ENCODE measurements at places on chromosomes 6 and 20.

- no peak for DNase-seq
These were observed 4.2 kb downstream of the BEND6 start for GRCh38 chr6:56959094-56959493.

DNA sequence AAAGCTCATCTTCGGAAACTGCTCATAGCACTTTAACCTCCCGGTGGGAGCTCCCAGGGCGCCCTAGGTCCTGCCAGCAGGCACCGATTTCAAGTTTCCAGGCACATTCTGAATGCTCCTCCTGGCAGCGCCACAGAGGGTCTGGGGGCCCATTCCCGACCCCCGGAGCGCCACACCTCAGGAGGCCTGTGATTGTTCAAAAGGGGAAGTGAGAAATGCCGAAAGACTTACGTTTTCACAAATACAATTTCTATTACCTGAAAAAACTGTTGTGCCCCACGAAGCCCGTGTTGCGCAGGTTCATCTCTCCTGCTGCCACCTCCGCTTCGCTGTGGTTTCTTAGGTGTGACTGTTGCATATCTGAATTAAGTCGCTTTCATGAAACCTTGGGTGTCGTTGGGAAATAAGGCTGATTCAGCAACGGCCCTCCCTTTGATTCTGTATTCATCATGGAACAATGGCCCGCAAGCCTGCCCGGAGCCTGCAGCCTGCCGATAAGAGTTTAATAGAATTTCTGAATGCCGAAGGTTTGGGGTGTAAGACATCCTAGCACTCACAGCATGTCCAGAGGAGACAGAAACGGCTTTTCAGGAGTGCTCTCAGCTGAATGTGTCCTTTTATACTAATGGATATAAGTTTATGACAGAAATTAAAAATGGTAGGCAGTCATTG, 1.9 kb upstream of the MYT1 start:
- DNase-seq: no peak

DNA sequence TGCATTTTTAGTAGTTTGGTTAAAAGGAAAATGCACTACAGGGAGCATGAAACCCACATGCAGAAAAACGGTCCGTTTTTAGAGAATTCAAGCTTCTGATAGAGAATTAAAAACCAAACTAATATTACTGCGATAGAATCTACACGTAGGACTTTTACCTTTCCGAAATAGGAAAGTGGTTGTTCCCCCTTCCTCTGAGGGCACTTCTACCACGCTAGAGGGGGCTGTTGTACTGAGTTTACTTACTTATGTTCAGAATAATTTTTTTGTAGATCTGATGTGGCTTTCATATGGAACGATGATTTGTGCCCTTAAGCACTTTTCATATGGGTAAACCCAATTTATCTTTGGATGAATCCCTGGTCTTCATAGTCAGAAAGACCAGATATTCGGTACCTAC, 264.3 kb upstream of the PLN start:
- DNase-seq: peak; percentile 50

DNA sequence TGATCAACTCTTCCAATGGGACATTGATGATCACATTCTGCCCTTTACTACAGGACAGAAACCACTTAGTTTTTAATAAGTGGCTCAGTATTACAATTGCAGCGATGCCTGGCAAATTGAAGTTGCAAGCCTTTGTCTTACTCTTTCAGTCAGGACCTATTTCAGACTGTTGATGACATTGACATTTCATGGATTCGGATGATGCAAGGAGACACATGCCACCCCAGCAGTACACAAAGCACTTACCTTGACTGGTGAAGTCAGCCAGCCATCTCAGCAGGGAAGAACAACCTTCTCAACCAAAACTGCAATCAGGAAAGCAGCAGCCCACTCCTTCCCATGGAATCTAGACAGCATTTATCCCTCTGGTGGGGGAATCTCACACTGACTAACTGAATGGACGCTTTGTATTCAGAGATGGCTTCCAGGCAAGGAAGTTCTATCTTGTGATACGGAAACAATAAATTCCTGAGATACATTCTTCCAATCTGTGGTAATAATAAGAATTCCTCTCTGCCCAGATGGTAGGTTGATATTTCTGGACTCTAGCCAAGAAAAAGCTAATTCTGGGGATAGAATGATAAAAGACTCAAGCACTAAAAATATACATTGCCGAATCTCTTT, 24.8 kb downstream of the NFYA start:
- no peak for DNase-seq

- no peak for DNase-seq
These were observed 1.0 kb downstream of the POU3F2 start for GRCh38 chr6:98835149-98836024.

DNA sequence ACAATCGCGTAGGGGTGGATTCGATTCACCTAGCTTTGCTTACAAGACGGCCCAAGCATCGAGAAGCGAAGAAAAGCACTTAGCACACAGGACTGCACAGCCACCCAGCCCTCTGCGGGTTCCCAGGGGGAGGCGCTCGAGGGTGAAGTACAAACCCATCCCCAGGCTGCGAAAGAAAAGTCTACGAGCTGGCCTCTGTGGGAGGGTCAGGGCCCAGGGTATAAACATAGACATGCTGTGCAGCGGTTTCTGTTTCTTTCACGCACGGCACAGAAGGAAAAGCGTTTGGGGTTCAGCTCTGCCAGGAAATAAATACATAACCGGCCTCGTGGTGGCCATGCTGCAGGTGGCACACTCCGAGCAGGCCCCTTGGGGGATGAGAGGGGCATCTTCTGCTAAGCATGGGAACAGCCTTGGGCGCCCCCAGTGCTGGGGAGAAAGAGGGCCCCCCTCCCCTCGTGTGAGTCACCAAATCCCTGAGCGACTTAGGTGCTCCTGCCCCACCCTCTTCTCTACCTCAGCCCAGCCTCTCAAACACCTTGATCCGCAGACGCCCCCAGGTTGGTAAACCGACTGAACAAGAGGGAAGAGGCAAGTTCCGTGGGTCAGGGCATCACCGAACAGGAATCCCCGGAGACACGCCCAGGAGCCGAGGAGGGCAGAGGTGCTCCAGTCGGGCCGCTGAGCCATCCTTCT, 91.6 kb upstream of the RIPOR2 start:
- DNase-seq: peak; percentile 87

GRCh38 chr20:38581013-38581412, at the start of gene ADIG:
ADIG (plus strand) TSS chr20:38581197; CDS start chr20:38581251, 54 bp downstream.
- DNase-seq: no peak

GRCh38 chr6:11279284-11279689, 46.8 kb upstream of the NEDD9 start:
- DNase-seq: no peak

- peak; percentile 34 for DNase-seq
These were observed 81.1 kb downstream of the STXBP5 start for GRCh38 chr6:147285087-147285855.

DNA sequence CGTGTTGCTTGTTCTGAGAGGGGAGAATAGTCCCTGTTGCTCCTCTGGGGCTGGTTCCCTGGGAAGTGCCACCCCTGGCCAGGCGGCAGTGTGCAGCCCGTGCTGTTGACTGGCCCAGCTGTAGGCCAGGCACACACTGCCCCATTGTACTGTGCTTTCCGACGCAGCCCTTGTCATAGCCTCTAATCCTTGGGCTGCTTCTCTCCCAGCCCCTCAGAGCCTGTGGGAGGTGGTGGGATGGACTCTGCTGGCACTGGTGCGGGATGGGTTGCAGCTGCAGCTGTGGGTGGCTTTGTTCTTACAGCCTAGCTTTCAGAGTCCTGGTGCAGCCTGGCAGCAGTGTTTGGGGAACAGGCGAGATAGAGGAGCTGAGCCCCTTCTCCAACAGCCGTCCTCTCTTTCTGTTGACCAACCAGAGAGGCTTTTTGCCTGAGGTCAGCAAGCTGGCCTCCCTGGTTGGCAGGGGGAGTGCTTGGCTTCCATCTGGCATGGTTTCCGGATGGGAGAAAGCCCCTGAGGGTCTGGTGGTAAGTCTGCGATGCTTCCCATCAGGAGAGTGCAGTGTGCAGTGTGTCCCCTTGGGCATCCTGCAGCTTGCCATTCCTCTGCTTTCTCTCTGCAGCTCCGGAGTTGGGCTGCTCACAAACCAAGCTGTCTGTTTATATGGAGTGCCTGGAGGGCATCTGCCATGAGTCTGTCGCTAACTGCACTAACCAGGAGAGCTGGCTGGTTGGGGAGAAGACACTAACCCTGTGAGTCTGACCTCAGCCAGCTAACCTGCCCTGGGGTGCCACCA, 12.1 kb downstream of the TJAP1 start:
- DNase-seq: no peak

DNA sequence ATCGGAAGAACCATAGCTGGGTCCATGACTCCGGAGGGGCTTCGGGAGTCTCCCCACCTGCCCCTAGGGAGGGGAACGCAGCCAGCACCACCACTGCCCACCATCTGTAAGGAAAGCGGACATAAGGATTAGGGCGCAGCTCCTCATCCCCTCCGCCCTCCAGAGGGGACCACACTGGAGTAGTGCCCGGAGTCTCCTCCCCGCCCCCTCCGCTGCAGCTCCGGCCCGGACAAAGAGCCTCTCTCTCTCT, 628 bp downstream of the SLC35B2 start:
- no peak for DNase-seq

DNA sequence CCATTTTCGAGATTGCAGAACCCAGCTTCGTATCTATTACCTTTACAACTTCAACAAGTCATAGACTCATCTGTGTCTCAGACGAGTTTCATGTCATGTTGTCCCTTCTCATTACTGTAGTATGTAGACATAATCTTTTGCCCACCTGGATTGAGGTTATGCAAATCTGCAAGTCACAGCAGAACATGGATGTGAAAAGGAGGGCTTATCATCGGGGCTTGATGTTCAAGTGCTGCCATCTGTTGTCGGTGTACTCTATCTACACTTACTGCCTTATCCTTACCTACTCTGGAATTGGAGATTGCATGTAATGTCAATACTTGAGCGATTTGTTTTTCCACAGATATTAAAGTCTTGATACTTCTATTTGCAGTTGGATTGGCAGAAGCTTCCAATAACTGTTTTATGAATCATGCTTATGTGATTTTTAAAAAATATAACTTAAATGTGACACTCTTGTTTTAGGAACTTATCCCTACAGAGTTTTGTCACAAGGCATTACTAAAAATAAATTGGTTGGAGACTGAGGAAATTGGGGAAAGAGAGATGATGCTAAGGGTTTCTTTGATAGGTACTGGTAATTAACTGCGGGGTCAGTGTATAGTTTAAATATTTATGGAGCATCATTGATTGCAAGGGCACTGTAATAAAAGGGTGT, 3.0 kb upstream of the GOPC start:
- peak; percentile 67 for DNase-seq

- peak; percentile 30 for DNase-seq
These were observed 1.1 kb downstream of the CEBPB start for GRCh38 chr20:50191544-50192363.

DNA sequence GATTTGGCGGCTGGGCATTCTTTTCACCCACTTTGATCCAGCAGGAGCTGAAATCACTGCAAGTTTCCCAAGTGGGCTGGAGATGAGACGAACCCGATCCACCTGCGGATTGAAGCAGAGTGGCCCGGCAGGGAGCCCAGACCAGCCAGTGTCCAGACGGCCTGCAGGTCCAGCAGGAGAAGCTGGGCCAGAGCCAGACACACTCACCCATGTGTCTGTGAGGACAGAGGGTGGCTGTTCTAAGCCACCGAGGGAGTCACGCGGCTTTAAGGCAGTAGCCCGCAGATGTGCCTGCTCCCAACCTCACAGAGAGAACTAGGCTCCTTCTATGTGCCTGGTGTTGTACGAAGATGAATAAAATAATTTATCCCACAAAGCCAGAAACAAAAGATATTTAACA, 200.7 kb downstream of the WDR27 start:
- DNase-seq: no peak

GRCh38 chr6:16773362-16773761, 12.1 kb upstream of the ATXN1 start:
- no peak for DNase-seq

DNA sequence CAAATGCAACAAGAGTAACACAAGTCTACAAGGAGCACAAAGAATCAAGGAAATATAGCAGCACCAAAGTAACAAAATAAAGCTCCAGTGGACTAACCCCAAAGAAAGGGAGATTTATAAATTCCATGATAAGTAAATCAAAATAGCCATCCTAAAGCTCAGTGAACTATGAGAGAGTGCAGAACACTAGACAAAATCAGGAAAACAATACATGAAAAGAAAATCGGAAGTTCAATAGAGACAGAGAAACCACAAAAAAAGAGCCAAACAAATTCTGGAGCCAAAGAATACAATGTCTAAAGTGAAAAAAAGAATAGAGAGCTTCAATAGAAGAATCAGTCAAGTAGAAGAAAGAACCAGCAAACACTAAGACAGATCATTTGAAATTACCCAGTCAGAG, 247.3 kb upstream of the TENT5A start:
- no peak for DNase-seq

DNA sequence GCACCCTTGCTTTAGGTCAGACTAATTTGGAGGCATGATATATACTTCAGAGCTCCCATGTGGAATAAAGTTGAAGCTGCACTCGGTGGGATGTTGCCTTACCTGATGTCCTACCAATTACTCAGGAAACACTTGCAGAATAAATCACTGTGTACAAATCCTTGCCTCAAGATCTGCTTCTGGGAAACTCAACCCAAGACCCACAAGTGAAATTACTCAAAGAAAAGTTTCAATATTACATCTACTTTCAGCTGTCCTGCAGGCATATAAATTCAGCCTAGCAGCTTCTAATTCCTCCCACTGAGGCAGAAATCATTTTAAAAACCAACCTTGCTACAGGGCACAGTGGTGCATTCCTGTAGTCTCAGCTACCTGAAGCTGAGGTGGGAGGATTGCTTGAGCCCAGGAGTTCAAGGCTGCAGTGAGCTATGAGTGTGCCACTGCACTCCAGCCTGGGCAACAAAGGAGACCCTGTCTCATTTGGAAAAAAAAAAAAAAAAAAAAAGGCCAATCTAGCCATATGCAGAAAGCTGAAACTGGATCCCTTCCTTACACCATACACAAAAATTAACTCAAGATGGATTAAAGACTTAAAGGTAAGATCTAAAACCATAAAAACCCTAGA, 20.7 kb upstream of the DCDC2 start:
- DNase-seq: no peak

- no peak for DNase-seq
These were observed 417.0 kb upstream of the JAG1 start for GRCh38 chr20:11090751-11091150.

- DNase-seq: no peak
These were observed 84.5 kb downstream of the PSMG4 start for GRCh38 chr6:3343089-3343883.

DNA sequence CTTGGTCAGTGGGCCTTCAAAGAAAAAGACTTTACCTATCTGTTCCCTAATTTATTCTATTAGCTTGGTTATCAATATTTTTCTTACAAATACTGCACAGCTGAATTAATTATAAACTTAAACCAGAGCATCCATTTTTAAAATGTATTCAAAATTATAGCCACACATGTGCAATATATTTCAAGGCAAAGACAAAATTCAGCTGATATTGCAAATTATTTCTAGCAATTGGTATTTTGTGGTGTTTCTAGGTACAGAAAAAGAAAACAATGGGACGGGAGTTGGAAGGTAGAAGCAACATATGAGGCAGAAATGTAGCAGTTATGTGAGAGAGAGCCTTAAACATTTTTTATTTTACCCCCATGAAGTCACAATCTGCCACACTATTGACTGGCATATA, 64.9 kb downstream of the MAP3K7 start:
- no peak for DNase-seq

- no peak for DNase-seq
These were observed 9.1 kb downstream of the COL11A2 start for GRCh38 chr6:33183071-33183683.
